HuH-7.5 (cell line): ENCODE measurements at places on chromosomes 6 and 20.
A peak's percentile ranks its signal among the peaks of the same experiment; 100 is the strongest.

DNA sequence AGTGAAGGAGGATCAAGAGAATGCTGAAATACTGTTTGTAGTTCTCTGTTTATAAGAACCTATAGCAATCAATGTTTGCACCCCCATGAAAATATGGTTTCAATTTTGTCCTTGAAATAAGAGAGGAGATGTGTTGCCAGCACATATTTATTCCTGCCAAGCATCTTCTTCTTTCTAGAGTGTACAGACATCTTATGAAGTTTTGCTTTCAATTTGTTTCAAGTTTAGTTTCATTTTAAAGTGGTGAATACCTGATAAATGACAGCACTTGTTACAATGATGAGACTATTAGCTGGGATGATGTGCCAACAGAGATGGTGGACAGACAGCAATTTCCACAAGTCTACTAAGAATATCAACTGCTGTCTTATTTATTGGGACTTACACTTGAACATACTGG is 39.2 kb upstream of the CENPW start:
- DNase-seq, result no peak

GRCh38 chr20:9397928-9398327 is 116.5 kb upstream of the LAMP5 start:
- no peak for DNase-seq

- DNase-seq, result no peak
Measured at GRCh38 chr6:125824946-125825771, 34.4 kb downstream of the NCOA7 start.

DNA sequence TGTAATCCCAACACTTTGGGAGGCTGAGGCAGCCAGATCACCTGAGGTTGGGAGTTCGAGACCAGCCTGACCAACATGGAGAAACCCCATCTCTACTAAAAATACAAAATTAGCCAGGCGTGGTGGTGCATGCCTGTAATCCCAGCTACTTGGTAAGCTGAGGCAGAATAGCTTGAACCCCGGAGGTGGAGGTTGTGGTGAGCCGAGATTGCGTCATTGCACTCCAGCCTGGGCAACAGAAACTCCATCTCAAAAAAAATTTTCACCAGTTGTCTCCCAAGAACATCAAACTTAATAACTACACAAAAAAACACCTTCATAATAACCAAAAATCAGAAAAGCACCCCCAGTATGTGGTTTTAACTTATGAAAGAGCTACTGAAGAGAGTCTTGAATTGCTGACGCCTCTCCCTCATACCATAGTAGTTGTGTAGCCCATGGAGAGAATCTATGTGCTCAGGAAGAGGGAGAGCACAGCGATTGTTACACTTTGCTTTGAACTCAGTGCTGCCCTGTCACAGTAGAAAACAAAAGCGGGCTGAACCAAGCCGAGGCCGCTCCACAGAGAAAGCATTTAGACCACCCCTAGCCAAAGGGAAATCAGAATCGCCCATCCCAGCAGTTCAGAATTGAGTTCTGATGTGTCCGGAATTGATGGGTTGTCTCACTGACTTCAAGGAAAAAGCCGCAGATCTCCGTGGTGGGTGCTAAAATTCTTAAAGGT is 42.0 kb upstream of the GMPR start:
- DNase-seq, result no peak

GRCh38 chr6:141265756-141266623 is 866.7 kb upstream of the GJE1 start:
- no peak for DNase-seq

DNA sequence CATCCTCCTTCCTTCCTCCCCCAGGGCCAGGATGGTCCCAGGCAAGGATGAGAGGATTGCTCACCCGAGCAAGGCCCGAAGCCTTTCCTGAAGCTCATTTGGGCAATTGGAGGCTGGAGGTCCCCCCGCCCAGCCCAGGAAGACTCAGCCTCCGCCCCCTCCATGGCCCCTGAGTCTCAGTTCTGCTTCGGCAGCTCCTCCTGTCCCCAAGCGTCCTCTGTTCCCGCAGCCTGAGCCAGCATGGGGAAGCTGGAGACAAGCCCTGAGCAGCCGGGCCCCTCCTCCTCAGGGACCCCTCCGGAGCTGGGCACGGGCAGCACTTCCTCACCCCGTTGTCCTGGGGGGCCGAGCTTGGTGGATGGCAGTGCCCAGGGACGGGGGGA is 26.0 kb downstream of the SLC17A9 start:
- no peak for DNase-seq

- no peak for DNase-seq
Measured at GRCh38 chr20:46209930-46210671, 92.0 kb downstream of the CD40 start.

GRCh38 chr20:57432862-57433491 is 41.8 kb downstream of the RBM38 start:
- DNase-seq, result no peak

DNA sequence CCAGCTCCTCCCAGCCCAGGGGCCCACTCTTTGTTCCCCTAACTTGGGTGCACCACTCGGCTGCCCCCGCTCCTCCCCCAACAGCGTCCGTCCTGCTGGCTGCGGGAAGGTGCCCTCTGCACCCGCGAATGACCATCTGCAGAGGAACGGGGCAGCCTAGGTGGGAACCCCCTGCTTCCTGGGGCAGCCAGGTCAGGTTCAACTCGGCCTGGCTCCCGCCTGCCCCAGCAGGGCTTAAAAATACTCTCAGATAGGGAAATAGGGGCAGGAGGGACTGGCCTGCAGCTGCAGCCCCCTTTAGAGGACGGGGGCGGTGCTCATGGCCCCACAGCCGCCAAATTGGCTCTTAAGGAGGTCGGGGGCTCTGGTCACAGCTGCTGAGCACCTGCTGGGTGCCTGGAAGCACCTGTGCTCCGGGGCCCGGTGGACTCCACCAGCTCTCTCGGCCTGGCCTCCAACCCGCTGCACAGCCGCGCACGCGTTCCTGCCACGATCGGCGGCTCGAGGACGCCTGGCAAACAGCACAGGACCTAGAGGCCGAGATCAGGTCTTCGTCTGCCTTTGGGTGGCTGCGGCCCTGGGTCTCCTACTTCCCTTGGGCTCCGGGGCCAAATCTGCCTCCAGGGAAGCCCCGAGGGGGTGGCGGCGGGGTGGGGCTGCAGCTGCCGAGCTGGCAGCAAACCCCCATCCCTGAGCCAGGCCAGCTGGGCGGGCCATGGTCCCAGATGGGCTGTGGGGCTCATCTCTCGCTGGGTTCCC is 700 bp upstream of the LAMA5 start:
- peak; percentile 69 for DNase-seq

DNA sequence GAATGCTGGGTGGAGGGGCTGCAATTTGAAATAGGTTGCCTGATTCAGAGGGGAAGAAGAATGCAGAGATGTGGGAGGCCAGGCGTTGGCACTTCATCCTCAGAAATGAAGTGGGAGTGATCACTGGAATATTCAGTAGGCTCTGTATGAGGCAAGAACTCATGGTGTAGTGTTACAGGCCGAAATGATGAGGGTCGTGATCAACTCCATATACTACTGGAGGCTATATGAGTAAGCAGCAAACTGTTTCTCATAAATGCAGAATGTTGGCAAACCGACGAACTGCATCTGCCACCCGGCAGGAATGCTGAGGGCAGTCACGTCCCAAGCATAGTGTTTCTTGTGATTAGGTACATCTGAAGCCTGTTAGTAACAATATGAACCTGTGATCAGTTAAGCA is 12.7 kb downstream of the KCNS1 start:
- DNase-seq, result no peak

GRCh38 chr20:41411391-41411847 is 44.8 kb upstream of the EMILIN3 start:
- no peak for DNase-seq

DNA sequence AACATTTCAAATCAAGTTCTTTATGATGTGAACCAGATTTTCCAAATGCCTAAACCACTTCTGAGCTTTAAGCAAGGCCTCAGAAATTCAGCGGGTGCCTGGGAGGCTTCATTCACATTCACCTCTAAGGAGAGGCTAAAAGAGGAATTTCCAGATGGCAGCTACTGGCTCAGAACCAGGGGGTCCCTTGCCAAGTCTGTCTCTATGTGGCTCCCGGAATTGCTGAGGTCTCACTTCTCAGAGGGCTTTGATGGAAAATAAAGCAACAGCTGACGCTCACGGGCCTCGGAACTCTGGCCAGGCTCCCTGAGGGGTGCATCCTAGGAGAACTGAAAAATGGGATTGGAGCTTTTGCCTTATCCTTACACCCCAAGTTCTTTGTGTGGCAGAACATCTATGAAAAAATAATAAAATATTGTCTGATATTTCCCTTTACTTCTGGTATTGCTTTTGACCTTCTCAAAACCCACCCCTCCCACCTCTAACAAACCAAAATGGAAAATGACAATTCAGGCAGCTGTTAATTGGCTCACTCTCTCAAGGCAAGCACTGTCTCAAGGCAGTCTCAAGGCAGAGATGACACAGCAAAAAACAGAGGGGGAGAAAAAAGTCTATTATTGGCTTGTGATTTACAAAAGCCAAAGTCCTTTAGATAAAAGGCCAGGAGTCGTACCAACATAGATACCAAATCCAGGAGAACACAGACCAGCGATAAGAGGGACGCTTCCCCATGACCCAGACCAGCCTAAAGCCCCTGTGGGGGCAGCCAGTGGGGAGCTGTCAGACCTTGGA is 21.8 kb upstream of the LRRN4 start:
- DNase-seq, result no peak

DNA sequence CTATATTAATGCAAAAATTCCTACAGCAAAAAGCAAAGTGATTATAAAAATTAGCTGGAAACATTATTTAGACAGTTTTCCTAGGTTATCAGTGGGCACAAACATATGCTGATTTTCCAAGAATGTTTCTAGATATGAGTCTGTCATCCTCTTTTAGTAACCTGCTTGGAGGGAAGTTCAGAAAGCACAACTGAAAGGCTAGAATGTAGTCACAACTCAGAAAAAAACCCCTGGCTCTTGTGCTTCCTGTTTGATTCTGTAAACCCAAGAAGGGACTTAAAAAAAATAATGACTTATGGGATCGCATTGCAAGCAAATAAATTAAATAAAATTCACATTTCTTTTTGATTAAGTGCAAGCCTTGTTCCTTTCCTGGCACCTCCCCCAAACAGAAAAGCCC is 708.4 kb upstream of the EPHA7 start:
- no peak for DNase-seq

DNA sequence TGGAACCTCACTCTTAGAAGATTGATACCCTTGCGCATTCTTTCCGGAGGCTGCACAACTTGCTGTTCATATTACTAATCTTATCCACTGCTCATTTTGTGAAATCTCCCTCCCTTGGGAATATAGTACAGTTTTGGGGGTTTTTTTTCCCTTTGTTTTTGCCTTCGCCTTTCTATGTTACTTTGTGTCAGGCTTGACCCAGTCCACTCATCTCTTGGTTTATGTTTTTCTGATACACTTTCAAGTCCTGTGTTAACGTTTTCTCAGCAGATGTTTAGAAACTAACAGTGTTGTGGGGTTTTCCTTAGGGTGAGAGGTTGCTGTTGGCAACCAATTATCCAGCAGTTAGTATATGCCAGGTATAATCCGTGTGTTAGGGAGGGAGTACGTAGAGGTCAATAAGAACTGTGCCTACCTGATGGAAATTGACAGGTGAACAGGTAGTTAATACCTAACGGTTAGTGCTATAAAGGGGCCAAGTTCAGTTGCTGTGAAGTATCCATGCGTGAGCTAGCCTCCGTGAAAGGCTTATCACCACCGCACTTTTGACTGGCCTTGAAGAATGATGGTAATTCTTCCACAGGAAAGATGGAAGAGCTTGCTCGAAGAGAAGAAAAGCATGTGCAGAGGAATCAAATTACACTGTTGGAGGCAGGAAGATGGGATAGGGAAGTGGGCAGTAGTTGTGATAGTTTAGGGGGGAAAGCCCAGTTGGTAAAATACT is 1.4 kb downstream of the NFYA start:
- DNase-seq, result no peak

- DNase-seq, result no peak
Measured at GRCh38 chr20:37411408-37412219, 65.7 kb downstream of the SRC start.

DNA sequence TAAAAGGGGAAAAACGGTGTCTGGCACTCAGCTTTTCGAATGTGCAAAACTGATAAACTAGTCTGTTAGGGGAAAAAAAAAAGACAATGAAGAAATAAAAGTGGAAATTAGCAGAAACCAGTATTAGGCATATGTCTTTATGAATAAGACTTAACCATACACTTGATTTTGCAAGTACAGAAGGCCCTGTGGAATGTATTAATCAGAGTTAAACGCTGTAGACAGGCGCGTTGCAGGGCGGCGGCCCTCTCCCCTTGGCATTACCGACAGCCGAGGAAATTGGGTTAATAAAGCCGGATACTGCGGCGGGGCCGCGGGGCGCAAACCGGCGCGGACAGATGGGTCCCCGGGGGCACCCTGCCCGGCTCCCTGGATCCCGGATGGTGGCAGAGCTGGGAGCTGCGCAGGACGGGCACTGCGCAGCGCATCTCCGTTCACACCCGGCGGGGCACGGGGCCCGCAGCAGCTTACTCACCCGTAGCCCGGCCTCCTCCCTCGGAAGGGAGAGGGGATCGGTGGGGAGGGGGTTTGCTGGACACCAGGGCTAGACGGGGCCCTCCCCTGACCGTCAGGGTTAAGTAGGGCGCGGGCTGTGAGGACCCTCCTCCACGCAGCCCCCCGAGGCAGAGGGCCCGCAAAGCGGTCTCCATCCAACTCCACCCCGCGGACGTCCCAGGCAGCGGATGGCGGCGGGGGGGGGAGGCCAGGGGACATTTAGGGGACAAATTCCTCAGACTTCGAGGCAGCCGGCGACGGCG is 2.0 kb downstream of the BHLHE23 start:
- no peak for DNase-seq

- no peak for DNase-seq
Measured at GRCh38 chr6:35058865-35059522, 82.1 kb downstream of the TCP11 start.

GRCh38 chr6:6925391-6926164 is 182.2 kb upstream of the RREB1 start:
- no peak for DNase-seq

- DNase-seq, result no peak
Measured at GRCh38 chr6:168410554-168411011, 30.4 kb upstream of the SMOC2 start.

- DNase-seq, result no peak
Measured at GRCh38 chr6:159999240-159999671, 30.4 kb downstream of the IGF2R start.

- no peak for DNase-seq
Measured at GRCh38 chr20:61821735-61822134, 243.9 kb downstream of the TAF4 start.

- no peak for DNase-seq
Measured at GRCh38 chr6:159456349-159456748, 236.7 kb downstream of the SOD2 start.

- DNase-seq, result no peak
Measured at GRCh38 chr6:170284126-170284773, 6.6 kb downstream of the DLL1 start.

DNA sequence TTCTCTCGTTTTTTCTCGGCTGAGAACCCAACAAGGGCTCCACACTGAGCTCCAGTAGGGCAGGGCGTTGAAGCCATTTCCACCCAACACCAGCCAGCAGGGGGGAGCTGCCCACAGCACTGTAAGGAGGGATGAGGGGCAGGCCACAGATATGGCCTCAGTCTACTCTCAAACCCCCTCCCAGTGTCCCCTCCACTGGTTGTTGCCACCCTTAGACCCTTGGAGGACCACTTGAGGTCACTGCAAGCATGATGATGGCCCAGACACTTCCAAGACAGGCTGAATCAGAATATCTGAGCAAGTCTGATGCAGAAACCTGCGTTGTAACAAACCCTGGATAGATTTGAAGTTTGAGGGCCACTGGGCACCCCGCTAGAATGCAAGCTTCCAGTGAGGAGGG is 217.0 kb upstream of the CST7 start:
- no peak for DNase-seq

- DNase-seq, result no peak
Measured at GRCh38 chr20:51184289-51184688, 161.4 kb upstream of the KCNG1 start.
